ENCODE measurements at places on chromosomes 1 and 21.

DNA sequence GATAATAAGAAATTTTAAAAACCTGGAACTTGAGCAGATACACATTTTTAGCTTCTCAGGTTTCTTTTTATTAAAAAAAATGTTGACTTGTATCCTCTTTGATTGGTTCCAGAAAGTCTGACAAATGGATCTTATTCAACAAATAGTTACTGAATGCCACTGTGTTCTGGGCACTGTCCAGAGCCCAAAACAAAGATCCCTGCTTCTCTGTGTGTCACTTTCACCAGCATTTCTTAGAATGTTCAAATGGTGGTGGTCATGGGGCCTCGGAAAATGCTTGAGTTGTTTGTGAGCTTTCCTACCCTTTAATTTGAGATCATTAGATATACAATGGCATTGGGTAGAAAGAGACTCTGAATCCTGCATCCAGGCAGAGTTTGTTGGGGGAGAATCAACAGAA, 19.9 kb downstream of the ACTN2 start:
- DNase-seq: no peak

- DNase-seq: peak; percentile 44
Observed at GRCh38 chr21:45098867-45099266, 24.5 kb downstream of the ADARB1 start.

DNA sequence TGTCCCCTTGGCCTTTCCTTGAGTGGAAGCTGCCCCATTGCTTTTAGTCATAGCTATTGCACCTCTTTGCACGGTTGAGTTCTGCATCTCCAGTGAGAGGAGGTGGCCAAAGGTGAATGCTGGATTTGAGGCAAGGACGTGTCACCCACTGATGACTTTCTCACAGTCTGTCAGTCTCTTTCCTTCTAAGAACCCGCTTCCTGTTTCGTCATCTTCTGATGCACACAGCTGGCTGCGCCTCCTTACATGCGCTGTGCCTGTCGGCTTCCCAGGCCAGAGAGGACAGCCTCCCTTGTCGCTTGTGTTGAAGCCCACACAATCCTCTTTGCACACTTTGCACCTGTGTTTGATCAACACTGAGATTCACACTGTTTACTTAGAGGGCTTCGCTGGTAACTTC, 41.8 kb upstream of the PWP2 start:
- no peak for DNase-seq

GRCh38 chr1:181139631-181140061, 51.1 kb downstream of the IER5 start:
- no peak for DNase-seq
